Glomerular endothelial cell (primary cell): ENCODE measurements at places on chromosomes 4 and X. TPM values are rescaled to one million over a fixed set of nuclear protein-coding genes. Genes with fewer than 3 reads are reported as not detected.

DNA sequence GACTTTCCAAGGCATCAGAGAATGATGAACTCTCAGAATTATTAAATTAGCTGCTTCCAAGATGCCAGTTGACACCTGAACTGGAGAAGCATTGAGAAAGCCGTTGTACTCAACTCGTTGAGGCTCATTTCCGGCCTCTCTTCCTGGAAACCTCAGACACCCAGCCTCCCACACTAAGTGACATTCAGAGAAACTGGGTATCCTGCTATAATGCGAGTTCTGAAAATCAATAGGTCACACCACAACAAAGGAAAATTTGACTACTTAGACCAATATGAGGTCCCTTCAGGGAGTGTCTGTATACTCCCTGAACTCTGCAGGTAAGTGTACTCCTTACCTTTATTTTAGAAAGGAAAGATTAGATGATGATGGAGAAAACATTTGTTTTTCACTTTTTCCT is 51.2 kb downstream of the ENPEP start:
- no peak for DNase-seq

GRCh38 chrX:40912166-40912565 is 173.1 kb upstream of the USP9X start:
- DNase-seq, result no peak

- no peak for DNase-seq
Observed at GRCh38 chrX:129958814-129959492, 23.5 kb upstream of the BCORL1 start.

DNA sequence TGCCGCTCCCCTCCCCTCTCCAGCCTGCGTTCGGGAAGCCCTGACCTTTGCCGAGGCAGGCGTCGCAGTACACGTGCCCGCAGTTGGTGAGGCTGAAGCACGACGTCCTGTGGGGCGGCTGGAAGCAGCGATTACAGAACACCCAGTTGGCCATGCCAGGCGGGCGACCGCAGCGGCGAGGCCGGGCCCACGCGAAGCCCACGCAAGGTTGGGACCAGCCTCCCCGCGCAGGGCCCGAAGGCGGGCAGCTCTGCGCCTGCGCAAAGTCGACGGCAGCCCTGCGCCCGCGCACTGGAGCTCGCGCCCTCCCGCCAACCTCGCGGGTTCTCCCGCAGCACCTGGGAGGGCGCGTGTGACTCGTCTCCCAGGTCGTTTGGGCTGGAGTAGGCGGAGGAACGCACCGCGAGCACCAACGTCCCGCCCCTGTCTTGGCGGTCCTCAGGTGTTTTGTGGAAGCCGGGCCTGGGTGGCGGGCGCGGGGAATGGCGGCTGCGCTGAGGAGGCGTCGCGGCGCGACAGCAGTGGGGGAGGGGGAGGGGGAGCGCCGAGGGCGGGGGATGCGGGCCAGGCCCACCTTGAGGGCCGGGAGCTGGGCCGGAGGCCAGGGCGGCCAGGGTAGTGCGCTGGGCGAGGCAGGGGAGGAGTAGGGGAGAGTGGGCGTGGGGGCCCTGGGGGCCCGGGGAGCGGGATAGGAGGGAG is at the start of gene RNF212:
Gene RNF212, minus strand, starts transcription at position 254 of the 699 bp plus-strand sequence. Its CDS starts 100 bp downstream, at position 154.
- DNase-seq, result no peak

GRCh38 chrX:96394598-96394997 is 290.0 kb upstream of the DIAPH2 start:
- DNase-seq, result no peak

- DNase-seq, result no peak
Observed at GRCh38 chrX:57906790-57907189, 3.5 kb downstream of the ZXDA start.

GRCh38 chr4:3514221-3514780 is 17.9 kb downstream of the LRPAP1 start:
- DNase-seq, result no peak

- DNase-seq, result no peak
Observed at GRCh38 chr4:186953599-186954260, 230.1 kb upstream of the FAT1 start.

- no peak for DNase-seq
Observed at GRCh38 chrX:104316739-104317138, 62.0 kb upstream of the ESX1 start.

GRCh38 chr4:46955601-46956000 is 37.8 kb downstream of the GABRA4 start:
- no peak for DNase-seq

GRCh38 chr4:20251031-20251795 is 492 bp upstream of the SLIT2 start:
- no peak for DNase-seq

DNA sequence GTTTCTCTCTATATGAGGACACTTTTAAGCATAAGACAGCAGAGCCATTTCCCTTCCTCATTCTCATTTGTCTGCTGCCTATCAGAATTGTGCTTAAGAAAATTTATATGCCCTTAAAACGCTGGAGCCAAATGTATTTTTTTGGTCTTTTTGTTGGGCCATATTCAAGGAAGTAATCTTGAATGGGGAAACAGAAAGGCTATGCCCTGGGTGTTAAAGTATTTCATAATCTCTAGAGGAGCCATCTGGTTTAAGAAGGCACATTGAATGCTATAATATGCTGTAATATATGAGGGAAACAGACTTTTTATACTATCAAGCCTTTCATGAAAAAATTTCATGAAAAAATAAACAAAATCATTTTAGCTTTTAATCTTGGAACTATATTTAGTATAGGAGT is 4.3 kb downstream of the DMD start:
- no peak for DNase-seq

GRCh38 chrX:111868726-111869638 is 7.0 kb upstream of the TRPC5OS start:
- DNase-seq, result no peak

DNA sequence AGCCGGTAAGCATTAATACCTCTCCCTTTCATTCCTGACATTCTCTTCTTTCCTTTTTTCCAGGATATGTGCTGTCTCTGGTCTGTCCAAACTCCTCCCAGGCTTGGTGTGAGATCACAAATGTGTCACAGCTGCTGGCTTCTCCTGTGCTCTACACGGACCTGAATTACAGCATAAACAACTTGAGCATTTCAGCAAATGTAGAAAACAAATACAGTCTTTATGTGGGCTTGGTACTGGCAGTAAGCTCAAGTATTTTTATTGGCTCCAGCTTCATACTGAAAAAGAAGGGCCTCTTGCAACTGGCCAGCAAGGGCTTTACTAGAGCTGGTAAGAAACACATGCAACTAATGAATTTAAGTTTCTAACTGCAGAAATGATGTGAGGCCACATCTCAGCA is 8.4 kb downstream of the NIPAL1 start:
- DNase-seq, result no peak

DNA sequence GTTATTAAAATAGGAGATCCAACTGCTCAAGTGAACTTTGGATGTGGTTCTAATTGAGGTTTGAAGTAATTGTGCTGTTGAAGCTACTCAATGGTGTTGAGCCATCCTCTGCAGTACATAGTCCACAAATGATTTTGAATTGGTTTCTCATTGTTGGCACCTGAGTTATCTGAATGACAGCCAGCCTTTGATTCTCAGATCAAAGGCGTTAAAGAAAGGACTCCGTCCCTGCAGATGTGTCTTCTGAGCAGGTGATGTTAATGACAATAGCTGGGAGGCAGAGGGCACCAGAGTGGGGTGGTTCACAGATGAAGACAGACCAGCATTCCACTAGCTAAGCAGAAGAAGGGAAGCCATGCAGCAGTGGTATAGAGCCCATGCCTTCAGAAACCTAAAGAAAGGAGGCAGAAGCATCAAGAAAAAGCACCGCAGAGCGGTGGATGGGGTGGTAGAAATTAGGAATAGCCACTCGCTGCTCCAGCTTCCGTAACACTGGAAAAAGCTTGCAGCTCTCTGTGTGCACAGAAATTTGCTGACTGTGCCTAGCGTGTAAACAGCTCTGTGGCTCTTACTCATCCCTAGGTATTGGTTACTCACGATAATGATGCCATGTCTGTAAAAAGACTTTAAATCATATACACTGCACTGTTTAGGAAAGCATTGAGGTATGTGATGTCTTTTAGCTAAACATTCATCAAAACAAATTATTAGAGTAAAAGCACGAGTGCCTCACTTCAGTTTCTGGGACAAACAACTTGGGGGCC is 79.2 kb upstream of the CLCN4 start:
- DNase-seq, result no peak

GRCh38 chr4:10781805-10782204 is 97.2 kb upstream of the CLNK start:
- no peak for DNase-seq

DNA sequence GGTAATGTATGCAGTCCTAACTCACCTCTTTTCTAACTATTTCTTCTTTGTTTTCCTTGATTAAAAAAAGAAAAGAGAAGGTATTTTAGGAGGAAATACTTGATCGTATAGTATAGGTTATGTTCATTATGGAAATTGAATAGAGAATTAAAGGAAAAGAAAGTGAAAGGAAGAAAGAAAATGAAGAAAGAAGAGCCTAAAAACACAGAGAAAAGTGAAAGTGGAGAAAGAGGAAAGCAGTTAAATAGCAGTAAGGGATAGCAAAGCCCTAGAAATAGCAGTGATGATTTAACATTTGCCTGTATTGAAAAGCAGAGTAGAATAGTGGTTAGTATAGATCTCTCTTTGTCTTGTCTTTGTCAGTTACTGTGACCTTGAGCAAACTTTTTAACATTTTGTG is 37.0 kb downstream of the MRPL1 start:
- DNase-seq, result no peak

GRCh38 chr4:105170711-105171110 is 24.0 kb downstream of the TET2 start:
- no peak for DNase-seq

GRCh38 chr4:150181536-150181935 is 103.3 kb downstream of the DCLK2 start:
- DNase-seq, result no peak

- DNase-seq, result no peak
Observed at GRCh38 chr4:18513861-18514260, 492.3 kb upstream of the LCORL start.

DNA sequence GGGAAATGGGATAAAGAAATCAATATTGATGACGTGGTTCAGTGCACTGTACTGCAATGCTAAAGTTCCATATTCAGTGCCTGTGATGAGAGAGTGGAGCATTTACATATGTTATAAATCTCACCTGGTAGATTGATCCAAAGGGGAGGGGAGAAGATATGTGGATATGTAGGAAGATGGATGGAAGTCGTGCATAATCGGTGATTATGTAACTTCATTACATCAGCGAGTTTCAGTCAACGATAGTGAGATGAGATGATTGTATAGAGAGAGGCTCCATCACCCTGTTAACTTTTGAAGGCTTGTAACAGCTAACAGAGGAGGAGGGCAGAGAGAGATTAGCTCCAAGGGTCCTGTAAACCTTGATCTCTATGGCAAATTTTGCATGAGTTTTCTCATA is 1.8 kb downstream of the IL1RAPL1 start:
- DNase-seq, result no peak

DNA sequence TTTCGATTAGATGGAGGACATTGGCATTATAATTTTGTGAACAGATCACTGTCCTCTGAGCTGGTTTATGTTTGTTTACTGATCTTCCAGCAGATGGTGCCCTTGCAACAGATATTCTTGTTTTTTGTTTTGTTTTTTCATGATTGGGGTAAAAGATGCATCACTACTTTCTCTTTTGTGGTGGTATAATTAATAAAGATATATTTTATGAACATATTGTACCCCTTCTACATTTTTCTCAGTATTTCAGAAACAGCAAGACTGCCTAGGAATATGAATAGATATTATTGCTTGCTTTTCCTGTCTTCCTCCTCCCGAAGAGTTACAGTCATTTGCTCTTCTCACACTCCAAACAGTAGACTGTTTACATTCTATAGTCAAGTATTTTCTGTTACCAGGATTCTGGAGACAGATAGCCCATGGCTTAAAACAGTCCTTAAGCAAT is 905.2 kb downstream of the TRAM1L1 start:
- DNase-seq, result peak; percentile 5

- DNase-seq, result no peak
Observed at GRCh38 chrX:109440475-109440874, 41.4 kb downstream of the GUCY2F start.

- DNase-seq, result no peak
Observed at GRCh38 chrX:145673841-145674240, 143.8 kb upstream of the SLITRK2 start.

GRCh38 chr4:153904011-153904410 is 115.1 kb upstream of the SFRP2 start:
- DNase-seq, result no peak

DNA sequence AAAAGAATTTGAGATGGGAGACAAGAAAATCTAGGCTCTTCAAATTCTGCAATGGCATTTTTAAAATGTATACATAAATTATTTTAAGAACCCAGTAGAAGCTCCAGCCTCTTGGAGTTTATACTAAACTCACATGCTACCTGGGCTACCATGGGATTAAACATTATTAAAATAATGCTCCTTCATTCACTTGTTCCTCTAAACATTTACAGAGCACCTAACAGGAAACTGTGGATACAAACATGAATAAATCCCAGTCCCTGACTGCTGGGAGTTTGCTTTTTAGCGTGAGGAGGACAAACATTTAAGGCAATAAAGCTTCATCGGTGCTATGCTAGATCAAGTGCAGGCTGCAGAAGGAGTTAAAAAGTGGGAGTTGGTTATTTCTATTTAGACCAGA is 5.4 kb upstream of the SPP1 start:
- no peak for DNase-seq

DNA sequence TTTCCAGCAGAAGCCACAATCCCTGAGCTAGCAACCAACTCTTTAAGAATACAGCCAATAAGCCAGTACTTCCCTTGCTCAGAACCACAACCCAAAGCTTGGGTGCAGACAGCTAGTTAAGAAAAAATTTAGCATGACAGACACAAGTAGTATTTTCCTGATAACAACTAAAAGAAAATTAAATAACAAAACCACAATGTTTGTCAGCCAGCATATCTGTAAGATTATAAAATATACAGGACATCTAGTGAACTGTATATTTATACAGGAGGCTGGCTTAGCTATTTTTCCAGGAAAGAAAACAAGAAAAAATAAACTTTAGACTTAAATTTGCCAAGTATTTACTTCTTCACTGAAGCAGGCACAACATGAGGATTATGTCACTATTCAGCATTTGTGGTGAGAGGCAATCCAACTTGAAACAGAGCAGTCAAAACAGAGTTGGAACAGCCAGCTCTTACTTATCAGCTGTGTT is 6.6 kb downstream of the PF4V1 start:
- no peak for DNase-seq

DNA sequence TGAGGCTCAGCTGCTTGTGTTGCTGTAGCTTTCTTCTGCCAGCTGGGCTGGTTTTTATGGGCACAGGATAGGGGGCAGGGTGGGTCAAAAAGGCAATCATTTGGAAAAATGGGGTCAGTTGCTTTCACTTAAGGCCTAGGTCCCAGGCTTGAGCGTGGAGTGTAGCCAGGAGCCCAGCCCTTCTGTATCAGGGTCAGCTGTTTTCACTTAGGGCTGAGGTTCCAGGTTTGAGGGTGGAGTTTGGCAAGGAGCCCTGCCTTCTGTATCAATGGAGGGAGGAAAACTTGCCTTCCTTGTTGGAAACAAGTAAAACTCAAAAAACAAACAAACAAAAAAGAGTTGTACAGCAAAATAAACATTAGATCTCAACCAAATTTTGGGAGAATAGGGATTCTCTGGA is 37.0 kb upstream of the UGT8 start:
- DNase-seq, result no peak

The CCKAR gene
- total RNA-seq, result not detected in 2 replicates

The PI4K2B gene
- 14.7 and 18.1 TPM in 2 replicates for total RNA-seq

The C4orf50 gene
- total RNA-seq, result not detected in 2 replicates

The NPNT gene
- 0.64 and 2.1 TPM in 2 replicates for total RNA-seq

The IGFBP7 gene
- 2,081 and 2,270 TPM in 2 replicates for total RNA-seq

The ARMCX1 gene
- 17.8 and 25.7 TPM in 2 replicates for total RNA-seq

The CXCL5 gene
- 12.0 and 17.5 TPM in 2 replicates for total RNA-seq

The KLB gene
- total RNA-seq, result not detected in 2 replicates

The TBX22 gene
- not detected in 2 replicates for total RNA-seq
